ENCODE measurements at places on chromosomes 2 and 18. TPM values are rescaled to one million over a fixed set of nuclear protein-coding genes. Genes with fewer than 3 reads are reported as not detected.

The NPC1 gene
- total RNA-seq, result 129 TPM

The REV1 gene
- 32.1 TPM for total RNA-seq

The EPB41L3 gene
- total RNA-seq, result 37.0 TPM

The SP140 gene
- 0.33 TPM for total RNA-seq

The IL37 gene
- not detected for total RNA-seq

The NCOA1 gene
- total RNA-seq, result 14.6 TPM

The TXNDC2 gene
- not detected for total RNA-seq

The MC5R gene
- not detected for total RNA-seq

The FAM237A gene
- total RNA-seq, result not detected

The SLC66A3 gene
- total RNA-seq, result 31.7 TPM

The ZC3H8 gene
- total RNA-seq, result 6.9 TPM

The ABHD1 gene
- 0.26 TPM for total RNA-seq

The COLEC12 gene
- 60.6 TPM for total RNA-seq

The DSC2 gene
- under 0.01 TPM for total RNA-seq

The KCNK3 gene
- total RNA-seq, result 0.26 TPM

The TNFRSF11A gene
- total RNA-seq, result 0.66 TPM

The MC2R gene
- total RNA-seq, result not detected

The TWIST2 gene
- 118 TPM for total RNA-seq

The GPBAR1 gene
- under 0.01 TPM for total RNA-seq

The ALPI gene
- total RNA-seq, result not detected

The RND3 gene
- total RNA-seq, result 559 TPM

The HOXD8 gene
- total RNA-seq, result not detected

The DNAJC5G gene
- total RNA-seq, result not detected

The GLI2 gene
- total RNA-seq, result 3.3 TPM

The MERTK gene
- 6.6 TPM for total RNA-seq

The FAM117B gene
- total RNA-seq, result 2.8 TPM

The SETBP1 gene
- 4.9 TPM for total RNA-seq

The VWA3B gene
- 0.26 TPM for total RNA-seq

The CTAGE1 gene
- total RNA-seq, result under 0.01 TPM

The INPP1 gene
- total RNA-seq, result 13.4 TPM

The COQ10B gene
- total RNA-seq, result 41.9 TPM

The MYOM1 gene
- 0.26 TPM for total RNA-seq

The SMC6 gene
- total RNA-seq, result 22.8 TPM

The CABYR gene
- 5.6 TPM for total RNA-seq

The ANKRD62 gene
- total RNA-seq, result not detected
